ENCODE measurements at places on chromosomes 13 and 19.

- DNase-seq = no peak
These were observed 24.0 kb downstream of the ZNF564 start for GRCh38 chr19:12527034-12527836.

- no peak for DNase-seq
These were observed 748.2 kb upstream of the SLITRK5 start for GRCh38 chr13:86922936-86923335.

DNA sequence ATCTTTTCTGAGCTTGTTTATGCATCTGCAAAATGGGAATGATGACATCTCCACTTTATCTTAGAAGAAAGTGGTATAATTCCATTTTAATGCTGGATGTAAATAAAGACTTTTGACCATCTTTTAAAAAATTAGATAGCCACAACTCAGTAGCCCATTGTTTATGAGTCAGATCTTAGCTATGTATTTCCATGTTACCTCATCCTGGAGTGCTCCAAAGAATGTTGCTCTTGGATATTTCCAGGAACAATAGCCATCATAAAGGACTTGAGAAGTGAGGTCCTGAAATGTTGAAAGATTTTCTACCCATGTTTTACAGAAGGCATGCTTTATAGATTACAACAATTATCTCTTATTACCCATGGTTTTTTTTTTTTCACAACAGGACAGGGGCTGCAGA lies 229.3 kb upstream of the EDNRB start:
- no peak for DNase-seq

- DNase-seq = no peak
These were observed 95.4 kb downstream of the COL4A2 start for GRCh38 chr13:110402299-110403069.

GRCh38 chr13:78679329-78679728 lies 20.4 kb upstream of the OBI1 start:
- peak; percentile 29 for DNase-seq

DNA sequence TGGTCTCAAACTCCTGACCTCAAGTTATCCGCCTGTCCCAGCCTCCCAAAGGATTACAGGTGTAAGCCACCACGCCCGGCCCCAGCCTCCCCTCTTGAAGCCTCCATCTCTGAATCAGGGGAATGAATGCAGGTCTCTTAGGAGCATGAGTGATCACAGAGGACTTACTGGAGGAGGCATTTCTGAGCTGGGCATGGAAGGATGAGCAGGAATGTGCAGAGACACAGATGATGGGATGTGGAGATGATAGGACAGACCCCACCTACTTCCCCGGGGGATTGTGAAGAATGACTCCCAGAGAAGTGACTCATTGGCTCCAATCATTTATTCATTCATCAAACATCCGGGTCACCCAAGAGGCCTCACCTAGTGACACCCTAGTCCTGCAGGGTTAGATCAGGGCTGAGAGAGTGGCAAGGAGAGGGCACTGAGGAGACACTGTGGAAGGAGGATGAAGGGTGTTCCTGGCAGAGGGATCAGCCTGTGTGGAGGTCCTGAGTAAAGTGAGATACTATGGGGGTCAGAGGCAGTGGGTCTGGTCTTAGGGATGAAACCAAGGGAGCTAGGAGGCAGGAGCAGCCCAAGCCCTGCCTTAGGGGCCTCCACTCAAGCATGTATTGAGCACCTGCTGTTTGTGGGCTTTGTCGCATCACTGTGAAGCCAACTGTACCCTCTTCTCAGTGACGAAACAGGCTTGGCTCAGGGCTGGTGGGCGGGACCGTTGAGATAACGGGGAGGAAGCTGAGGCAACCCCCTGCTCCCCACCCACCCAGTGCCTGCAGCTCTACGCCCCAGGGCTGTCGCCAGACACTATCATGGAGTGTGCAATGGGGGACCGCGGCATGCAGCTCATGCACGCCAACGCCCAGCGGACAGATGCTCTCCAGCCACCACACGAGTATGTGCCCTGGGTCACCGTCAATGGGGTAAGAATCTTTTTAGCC lies 3.0 kb downstream of the IFI30 start:
- no peak for DNase-seq

- no peak for DNase-seq
These were observed 6.6 kb upstream of the ATP8B3 start for GRCh38 chr19:1818549-1819195.

DNA sequence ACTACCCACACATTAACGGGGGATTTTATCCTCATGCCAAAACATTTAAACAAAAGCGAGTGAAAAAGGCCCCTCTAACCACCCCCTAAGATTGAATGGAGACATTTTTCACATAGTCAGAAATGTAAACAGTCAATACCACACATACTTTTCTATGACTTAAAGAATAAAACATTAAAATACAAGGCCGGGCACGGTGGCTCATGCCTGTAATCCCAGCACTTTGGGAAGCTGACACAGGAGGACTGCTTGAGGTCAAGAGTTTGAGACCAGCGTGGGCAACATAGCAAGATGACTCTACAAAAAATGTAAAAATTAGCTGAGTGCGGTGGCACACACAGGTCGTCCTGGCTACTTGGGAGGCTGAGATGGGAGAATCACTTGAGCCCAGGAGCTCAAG lies 47.3 kb downstream of the MPHOSPH8 start:
- DNase-seq = no peak
